ENCODE measurements at places on chromosomes 6 and 20. TPM values are rescaled to one million over a fixed set of nuclear protein-coding genes. Genes with fewer than 3 reads are reported as not detected.

Gene OR2H1
- not detected for total RNA-seq

Gene OXT
- not detected for total RNA-seq

Gene CGAS
- 6.3 TPM for total RNA-seq

Gene CCN6
- not detected for total RNA-seq

Gene MUCL3
- total RNA-seq, result 0.06 TPM

Gene DBNDD2
- 28.9 TPM for total RNA-seq

Gene GPR63
- 0.60 TPM for total RNA-seq

Gene AVP
- total RNA-seq, result not detected

Gene SLC4A11
- 7.5 TPM for total RNA-seq

Gene IL22RA2
- not detected for total RNA-seq

Gene RIPOR3
- total RNA-seq, result 0.02 TPM

Gene SKIC2
- 21.0 TPM for total RNA-seq

Gene MACROD2
- 0.74 TPM for total RNA-seq

Gene CARMIL1
- total RNA-seq, result 7.2 TPM

Gene CENPQ
- 7.4 TPM for total RNA-seq

Gene SCAF8
- total RNA-seq, result 16.2 TPM

Gene SH3BGRL2
- total RNA-seq, result 0.24 TPM

Gene ISM1
- 0.43 TPM for total RNA-seq

Gene MYLK4
- 0.15 TPM for total RNA-seq

Data from A549 treated with CORT108297 at 1 μM for 4 hours (cell line).